NCI-H1694 treated with DMSO at 0.1 percent for 48 hours (cell line): ENCODE measurements at places on chromosomes 4 and X.

- DNase-seq = no peak
These were observed 108.9 kb upstream of the ADAMTS3 start for GRCh38 chr4:72677886-72678285.

GRCh38 chr4:137310593-137311490 lies 221.5 kb downstream of the PCDH18 start:
- peak; percentile 8 for DNase-seq

DNA sequence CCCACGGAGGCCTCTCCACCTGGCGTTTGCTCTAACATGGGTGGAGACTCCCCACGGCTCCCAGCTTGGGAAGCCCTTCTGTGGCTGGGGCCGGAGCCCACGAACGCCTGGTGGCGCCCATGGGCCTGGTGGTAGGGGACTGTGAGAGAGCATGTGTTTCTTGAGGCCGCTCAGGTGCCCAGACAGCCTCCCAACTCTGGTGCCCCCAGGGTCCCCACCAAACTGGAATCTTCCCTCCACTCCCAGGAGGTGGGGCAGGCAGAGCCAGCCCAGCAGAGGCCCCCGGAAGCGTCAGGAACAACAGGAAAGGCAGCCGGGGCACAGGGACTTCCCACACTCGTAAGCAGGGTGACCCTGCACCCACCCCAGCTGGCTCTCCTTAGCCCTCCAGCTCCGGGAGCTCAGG lies 33.3 kb upstream of the FGFR3 start:
- DNase-seq = no peak

- peak; percentile 47 for DNase-seq
These were observed 47.8 kb downstream of the APLN start for GRCh38 chrX:129606918-129607317.

DNA sequence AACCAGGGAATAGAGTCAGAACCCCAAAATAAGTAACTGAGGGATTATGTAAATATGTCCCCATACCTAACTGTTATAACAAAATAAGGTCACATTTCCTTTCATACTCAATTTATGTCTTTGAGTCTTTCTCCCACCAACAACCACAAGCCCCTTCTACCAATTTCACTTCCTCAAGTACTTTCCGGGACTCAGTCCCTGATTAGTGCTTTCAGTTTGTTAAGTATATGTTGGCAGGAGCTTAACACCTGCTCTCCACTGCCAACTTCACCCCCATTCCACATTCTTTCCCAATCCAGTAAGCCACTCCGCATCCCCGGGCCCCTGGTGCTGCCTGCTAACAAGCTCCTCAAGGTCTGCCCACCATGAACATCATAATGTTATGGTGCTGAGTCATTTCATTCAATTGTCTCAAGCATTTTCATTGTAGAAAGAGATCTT lies 71.3 kb upstream of the SPRY1 start:
- no peak for DNase-seq

- no peak for DNase-seq
These were observed 481.9 kb downstream of the ACTRT1 start for GRCh38 chrX:127570276-127570675.

DNA sequence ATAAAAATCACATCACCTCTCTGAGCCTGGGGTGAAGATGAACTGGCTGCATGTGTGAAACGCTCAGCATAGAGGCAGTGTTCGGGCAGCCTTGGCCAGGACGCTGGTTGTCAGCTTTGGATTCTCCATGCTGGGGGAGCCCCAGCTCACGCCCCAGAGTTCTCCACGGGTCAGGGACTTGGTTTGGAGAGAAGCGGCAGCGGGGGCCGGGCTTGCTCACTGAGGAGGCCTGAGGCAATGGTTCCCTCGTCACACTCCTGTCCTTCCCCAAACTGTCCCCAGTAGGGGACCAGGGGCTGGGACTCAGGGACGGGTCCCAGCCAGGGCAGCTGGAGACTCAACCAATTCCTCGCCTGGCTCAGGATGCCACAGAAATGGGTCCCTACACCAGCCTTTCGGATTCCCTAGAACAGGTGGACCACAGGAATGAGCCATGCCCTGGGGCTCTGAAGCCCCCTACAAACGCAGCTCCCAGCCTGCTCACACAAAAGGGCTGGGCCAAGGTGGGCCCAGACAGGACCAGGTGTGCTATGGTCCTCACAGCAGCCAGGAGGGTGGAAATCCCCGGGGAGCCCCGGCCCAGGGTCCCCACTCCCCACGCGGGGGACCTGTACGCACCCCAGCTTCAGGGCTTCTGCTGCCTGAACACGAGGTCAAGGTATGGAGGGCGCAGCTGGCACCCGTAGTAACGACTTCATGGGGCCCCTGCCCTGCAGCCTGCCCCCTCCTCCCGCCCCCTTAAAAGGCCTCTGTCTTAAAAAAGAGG lies 1.4 kb downstream of the MXD4 start:
- DNase-seq = no peak

- no peak for DNase-seq
These were observed 7.8 kb upstream of the TMEM144 start for GRCh38 chr4:158202481-158202880.

GRCh38 chrX:110257889-110258288 lies 60.0 kb downstream of the AMMECR1 start:
- no peak for DNase-seq

GRCh38 chr4:77465271-77465670 lies 140.3 kb upstream of the CXCL13 start:
- no peak for DNase-seq

GRCh38 chrX:149462849-149463248 lies 42.3 kb downstream of the IDS start:
- no peak for DNase-seq

GRCh38 chr4:5710961-5711478 lies at the start of gene EVC:
EVC (plus strand) TSS chr4:5711201; CDS start chr4:5711381, 180 bp downstream.
- DNase-seq = peak; percentile 4

- peak; percentile 14 for DNase-seq
These were observed 117.3 kb downstream of the DRD5 start for GRCh38 chr4:9898596-9899305.

GRCh38 chr4:113586072-113586471 lies 175.5 kb downstream of the CAMK2D start:
- DNase-seq = no peak

DNA sequence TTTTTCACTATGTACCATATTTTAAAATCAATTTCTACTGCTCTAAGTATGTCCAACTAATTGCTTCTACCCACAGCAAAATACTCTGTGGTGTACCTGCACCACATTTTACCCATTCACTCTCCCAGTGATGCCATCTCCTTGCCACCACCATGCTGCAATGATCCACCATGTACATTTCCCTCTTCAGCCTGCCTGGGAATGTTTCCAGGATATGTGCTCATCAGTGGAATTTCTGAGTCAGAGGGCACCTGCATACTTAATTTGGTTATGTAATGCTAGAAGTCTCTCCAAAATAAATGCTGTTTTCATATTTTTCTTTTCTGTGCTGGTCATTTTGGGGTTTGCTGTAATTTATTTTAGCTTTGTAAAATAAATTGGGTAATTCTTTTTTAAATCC lies 33.2 kb upstream of the OCIAD2 start:
- DNase-seq = no peak

DNA sequence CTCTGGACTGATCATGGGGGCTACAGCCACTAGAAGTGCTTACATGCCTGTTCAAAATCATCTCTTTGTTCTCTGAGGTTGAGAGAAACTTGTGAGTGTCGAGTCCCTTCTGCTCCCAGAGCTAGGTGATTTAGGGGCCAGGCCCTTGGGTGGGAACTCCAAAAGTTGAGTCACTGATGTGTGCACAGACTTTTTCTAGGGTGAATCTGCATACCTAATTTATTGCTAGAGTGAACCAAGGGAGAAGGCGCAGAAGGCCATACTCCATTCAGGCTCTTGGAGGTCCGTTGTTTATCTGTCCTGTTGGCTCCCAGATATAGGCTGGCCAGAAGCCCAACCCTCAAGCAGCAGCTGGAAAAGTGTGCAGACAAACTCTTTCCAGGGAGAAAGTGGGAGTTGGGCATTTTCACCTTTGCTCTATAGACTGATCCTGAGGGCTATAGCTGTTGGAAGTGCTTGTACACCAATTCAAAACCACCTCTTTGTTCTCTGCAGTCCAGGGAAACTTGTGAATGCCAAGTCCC lies 80.8 kb upstream of the ARX start:
- DNase-seq = no peak

- no peak for DNase-seq
These were observed 28.9 kb downstream of the AFF1 start for GRCh38 chr4:86963697-86964096.

DNA sequence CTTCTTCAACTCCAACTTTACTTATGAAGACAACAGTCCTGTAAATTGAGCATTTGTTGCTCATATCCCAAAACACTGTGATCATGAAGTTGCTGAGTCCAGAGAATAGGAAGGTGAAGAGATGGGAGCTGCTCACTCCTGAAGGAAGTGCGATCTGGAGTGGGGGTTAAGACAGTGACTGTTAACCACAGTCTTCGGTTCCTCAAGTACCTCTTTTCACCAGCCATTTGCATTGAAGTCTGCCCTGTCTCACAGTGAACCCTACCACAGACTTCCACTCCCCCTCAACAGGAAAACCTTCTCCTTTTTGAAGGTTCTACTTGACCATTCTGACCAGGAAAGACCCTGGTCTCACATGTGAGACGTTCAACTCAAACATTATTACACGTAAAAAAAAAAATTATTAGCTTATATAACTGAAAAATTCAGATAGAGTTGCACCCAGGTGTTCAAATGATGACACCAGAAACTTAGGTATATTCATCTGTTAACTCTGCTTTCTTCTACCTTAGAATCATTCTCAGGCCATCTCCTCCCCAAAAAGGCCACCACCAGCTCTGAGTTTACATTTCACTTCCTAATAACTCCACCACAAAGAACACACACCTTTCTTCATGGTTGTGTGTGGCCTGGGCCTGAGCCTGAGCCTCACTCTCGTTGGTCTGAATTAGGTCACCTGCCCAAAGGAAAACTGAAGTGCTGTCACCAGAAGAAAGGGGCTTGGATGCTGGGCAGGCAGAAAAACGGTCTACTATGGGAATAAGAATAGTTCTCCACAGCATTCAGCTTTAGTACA lies 199.2 kb downstream of the DCTD start:
- DNase-seq = no peak

- no peak for DNase-seq
These were observed 87.6 kb upstream of the SLC4A4 start for GRCh38 chr4:71251261-71251660.

- peak; percentile 17 for DNase-seq
These were observed 807 bp downstream of the PGRMC1 start for GRCh38 chrX:119236623-119237561.

DNA sequence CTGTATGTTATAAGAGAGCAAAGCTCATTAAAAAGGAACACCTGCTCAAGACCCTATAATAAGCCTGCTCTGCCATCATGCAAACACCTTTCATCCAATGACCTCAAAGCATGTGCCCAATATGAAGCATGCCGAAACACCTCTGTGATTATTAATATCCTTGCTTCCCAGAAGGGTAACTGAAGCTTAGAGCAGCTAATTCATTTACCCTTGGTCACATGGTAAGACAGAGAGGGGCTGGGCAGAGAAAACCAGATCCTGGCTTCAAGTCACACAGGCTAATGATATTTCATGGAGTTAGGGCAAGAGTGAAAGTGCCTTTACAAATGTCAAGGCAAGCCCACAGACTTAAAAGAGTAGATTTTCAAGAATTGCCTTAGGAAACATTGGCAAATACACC lies 5.6 kb downstream of the AMOT start:
- no peak for DNase-seq

DNA sequence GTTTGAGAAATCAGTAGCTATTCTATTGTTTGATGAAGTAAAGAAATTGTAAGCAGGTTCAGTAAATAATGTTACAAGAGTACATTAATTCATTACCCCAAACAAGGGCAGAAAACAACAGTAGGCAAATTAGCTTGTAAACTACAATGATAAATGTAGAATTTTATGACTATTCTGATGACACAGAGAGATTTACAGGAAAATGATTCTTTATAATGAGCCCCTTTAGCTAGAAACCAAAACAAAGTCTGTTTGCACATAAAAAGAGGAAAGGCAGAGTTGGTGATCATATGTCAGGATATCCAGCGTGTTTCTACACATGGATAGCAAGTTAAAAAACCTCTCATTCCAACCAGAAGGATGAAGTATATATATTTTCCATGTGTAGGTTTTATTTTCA lies 204.8 kb downstream of the CFAP299 start:
- peak; percentile 23 for DNase-seq

DNA sequence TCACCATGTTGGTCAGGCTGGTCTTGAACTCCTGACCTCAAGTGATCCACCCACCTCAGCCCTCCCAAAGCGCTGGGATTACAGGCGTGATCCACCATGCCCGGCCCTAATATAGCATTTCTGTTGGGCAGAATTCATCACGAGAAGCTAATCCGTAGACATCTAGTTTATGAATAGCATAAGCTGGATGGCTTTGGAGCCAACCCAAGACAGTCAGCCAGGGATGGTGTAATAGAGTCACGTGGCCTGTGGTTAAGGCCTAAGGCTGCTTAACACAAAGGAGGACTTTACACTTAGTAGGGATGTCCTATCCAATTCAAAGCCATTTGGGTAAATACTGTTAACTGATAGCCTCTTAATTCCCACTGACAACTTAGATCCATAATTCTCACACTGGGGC lies 173.6 kb downstream of the RAP1GDS1 start:
- no peak for DNase-seq

GRCh38 chr4:80465238-80465637 lies 129.7 kb downstream of the CFAP299 start:
- no peak for DNase-seq

DNA sequence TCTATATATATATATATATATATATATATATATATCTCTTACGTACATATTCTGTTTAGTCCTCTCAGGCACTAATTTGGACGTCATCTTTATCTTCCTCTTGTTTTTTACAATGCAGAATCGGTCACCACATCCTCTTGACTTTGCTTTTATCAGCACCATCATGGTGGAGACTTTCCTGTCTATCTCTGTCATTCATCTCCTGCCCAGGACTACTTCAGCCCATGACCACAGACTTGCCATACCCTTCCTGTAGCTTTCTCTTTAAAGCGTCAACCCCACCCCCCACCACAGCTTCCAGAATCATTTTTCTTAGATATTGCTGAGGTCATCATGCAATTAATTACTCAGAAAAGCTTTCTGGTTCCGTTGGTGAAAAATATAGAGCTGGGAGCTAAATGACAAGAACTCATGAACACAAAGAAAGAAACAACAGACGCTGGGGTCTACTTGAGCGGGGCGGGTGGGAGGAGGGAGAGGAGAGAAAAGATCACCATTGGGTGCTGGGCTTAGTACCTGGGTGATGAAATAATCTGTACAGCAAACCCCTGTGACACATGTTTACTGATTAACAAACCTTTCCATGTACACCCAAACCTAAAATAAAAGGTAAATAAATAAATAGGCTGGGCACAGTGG lies 30.5 kb upstream of the PRKX start:
- DNase-seq = no peak

- DNase-seq = no peak
These were observed 47.7 kb upstream of the FAM9A start for GRCh38 chrX:8848911-8849310.

- no peak for DNase-seq
These were observed 241.1 kb upstream of the TLL1 start for GRCh38 chr4:165631912-165632311.

- DNase-seq = no peak
These were observed 600 bp downstream of the BEX4 start for GRCh38 chrX:103215425-103215991.
